GM12891 (cell line): ENCODE measurements at places on chromosomes 13 and 19.

- no peak for DNase-seq
Observed at GRCh38 chr19:7385062-7385461, 36.3 kb downstream of the ARHGEF18 start.

- no peak for DNase-seq
Observed at GRCh38 chr13:114078461-114079451, 53.7 kb downstream of the RASA3 start.

DNA sequence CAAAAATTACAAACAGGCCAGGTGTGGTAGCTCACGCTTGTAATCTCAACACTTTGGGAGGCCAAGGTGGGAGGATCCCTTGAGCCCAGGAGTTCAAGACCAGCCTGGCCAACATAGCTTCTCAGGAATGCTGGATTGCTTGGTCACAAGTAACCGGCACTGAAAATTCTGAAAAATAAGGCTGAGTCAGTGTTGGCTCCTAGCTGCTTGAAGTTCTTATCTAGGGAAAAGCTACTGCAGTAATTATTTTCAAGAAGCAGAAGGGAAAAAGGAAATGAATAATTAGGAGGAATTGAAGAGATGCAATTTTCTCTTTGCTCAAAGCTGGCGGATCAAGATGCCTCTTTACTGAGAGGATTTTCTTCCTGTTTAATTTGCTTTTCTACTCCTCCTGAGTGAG is 75.0 kb upstream of the GTF3A start:
- DNase-seq: no peak

GRCh38 chr13:110221406-110222117 is 85.4 kb downstream of the COL4A1 start:
- no peak for DNase-seq

DNA sequence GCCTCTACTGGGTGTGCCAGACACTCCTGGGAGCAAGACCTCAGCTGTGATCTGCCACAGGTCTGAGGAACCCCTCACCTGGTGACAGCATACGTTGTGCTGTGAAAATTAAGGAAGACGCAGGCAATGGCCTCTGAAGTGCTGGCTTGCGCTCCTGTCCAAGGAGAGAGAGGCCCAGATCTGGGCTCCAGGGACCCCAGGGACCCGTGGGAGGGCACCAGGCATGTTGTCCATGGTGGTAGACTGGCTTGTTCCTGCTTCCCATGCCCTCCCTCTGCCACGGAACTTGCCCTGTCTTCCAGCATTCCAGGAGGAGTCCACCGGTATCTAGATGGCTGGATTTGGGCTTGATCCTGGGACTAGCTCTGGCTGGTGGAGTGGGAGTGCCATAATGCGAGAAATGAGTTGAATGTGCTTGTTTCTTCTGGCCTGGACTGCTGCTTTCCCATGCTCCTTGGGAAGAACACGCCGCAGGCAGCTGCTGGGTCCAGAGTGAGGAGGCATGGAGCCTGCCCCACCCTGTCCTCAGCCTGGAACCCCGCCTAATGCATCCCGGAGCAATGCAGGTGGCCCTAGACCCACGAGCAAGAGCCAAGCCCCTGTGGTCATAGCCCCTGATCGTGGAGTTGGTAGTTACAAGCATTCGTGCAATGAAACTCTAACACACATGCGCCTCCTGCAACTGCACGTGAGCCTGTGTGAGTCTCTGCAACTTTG is 190.2 kb downstream of the TEX29 start:
- DNase-seq: no peak

DNA sequence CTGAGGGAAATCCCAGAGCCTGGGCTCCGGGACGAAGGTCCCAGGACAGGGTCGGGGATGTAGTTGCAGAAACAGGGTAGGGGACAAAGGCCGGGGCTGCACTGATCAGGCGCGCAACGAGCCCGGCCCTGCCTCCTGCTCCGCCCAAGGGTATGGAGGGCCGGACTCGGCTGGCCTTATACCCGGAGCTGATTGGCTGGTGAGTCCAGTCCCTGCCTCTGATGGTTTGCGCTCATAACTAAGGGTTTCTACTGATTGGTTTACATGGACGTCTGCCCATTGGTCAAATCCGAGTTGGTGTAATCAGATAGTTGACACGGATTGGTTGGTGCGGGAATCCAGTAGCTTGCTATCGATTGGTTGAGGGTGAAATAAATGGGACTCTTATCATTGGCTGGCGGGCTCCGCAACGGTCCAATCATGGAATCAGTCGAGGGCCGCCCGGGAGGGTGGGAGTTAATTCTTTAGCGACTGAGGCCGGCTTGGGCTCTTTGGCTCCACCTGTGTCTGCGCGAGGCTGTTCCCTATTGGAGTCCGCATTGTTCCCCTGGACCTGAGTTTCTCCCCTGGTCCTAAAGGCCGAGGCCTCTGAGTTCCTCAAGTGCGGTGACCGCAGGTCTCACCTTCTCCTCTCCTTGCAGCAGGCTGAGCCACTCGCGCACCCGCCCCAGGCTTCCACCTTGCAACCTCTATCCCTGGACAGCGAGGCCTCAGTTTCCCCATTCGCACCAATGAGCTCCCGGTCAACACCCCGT is 570 bp upstream of the MPND start:
- DNase-seq: peak; percentile 84

DNA sequence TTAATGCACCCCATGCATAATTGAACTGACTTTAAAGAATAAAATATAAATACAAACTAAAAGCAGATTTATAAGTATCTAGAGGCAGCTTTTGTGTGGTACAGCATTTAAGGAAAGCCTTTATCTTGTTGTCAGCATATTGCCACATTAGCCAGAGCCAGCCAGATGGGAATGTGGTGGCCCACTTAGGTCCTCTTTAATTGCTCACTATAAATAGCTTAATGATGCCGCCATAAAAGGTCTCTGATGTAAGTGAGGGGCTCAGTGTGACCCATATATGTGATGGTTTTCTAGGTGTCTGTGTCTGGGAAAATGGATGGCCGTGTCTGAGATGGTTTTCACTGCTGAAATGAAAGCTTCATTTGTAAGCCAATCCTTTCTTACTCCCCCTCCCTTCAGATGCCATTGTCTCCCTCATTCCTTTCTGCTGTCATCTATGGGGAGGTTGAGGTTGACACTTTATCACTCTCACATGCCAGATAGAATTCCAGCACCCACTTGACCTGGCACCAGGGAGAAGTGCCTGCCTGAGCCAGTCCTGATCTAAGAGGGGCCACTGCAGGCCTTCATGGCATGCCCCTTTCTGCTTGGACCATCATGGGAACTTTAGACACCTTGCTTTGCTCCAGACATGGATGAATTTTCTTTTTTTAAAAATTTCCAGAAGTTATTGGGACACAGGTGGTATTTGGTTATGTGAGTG is 135.3 kb downstream of the MTUS2 start:
- DNase-seq: no peak

- DNase-seq: peak; percentile 68
Observed at GRCh38 chr19:2543463-2544442, 67.8 kb downstream of the GADD45B start.

GRCh38 chr13:93368718-93369117 is 142.1 kb downstream of the GPC6 start:
- DNase-seq: no peak

GRCh38 chr13:26465514-26465913 is 92.0 kb upstream of the WASF3 start:
- DNase-seq: no peak

DNA sequence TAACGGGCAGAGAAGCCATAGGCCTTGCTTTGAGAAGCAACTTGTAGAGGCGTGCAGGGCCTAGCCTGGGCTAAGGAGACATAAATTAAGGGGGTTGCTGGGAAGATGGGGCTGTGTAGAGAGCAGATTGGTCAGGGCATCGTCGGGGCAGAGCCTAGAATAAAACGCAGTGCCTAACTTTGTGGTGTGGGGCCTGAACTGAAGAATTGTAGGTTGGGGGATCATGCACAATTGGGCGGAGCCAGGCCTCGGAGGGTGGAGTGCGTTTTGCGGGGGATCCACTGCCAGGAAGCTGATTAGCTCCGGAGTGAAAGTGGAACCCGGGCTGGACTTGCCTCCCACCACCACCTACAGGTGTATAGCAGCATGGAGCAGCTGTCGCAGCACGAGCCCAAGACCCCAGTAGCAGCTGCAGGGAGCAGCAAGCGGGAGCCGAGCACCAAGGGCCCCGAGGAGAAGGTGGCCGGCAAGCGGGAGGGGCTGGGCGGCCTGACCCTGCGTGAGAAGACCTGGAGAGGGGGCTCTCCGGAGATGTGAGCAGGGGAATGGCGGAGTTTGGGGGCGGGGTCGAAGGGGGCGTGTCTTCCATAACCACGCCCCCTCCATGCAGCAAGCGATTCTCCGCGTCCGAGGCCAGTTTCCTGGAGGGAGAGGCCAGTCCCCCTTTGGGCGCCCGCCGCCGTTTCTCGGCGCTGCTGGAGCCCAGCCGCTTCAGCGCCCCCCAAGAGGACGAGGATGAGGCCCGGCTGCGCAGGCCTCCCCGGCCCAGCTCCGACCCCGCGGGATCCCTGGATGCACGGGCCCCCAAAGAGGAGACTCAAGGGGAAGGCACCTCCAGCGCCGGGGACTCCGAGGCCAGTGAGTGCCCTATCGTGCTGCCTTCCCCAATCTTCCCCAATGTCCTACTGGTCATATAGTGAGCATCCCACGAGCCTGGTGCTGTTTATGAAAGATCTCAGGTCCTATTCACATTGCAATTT is 13.8 kb downstream of the DNASE2 start:
- DNase-seq: peak; percentile 93

- peak; percentile 41 for DNase-seq
Observed at GRCh38 chr19:1206864-1207450, 1.4 kb downstream of the STK11 start.

- DNase-seq: no peak
Observed at GRCh38 chr19:46408664-46409039, 4.7 kb downstream of the CCDC8 start.

GRCh38 chr19:16532440-16533234 is 9.6 kb downstream of the CHERP start:
- DNase-seq: no peak

GRCh38 chr19:1649706-1650649 is 2.4 kb downstream of the TCF3 start:
- DNase-seq: no peak
